ENCODE measurements at places on chromosomes 5 and 9. TPM values are rescaled to one million over a fixed set of nuclear protein-coding genes. Genes with fewer than 3 reads are reported as not detected.

- no peak for DNase-seq
Measured at GRCh38 chr5:160152287-160152686, 33.0 kb upstream of the PWWP2A start.

- no peak for DNase-seq
Measured at GRCh38 chr5:23825196-23825595, 317.8 kb downstream of the PRDM9 start.

The LMBRD2 gene
- 12.5 TPM for total RNA-seq

The HTR1A gene
- total RNA-seq = not detected

DNA sequence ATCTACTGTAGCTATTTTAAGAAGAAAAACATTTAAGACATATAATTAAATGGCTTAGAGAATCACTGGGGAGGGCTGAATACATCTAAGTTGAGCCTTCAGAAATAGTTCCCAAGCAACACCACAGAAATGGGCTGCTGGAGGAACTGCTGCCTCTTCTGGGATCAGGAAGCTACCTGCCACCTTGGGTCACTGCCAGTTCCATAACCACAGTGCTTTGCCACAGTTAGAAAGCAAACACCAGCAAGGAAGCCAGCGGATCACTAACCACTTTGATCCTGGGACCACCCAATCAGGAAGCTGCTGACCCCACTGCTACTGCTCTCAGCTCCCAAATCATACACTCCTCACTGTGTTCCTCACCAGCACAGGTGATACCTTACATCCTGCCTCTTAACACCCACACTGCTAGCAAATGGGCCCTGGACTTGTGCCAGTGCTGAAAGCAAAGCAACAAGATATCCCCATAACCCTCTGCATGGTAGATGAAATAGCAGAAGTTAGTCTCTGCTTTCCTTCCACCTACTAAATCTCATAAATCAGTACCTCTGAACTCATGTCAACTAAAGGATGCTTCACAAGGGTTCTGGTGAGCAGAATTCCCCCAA lies 346.9 kb downstream of the DEPDC1B start:
- no peak for DNase-seq

DNA sequence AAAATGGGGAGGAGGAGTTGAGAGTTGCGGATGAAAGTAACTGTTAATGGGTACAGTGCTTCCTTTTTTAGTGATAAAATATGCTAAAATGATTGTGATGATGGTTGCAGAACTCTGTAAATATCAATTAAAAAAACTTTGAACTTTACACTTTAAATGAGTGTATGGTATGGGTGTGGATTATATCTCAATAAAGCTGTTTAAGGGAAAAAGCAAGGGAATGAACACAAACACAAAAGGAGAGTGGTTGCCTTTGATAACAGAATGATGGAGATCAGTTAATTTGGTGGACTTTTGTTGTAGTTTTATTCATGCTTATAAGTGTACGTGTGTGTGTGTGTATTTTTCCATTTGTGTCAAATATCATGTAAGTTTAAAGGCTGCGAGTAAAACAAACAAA lies 186.1 kb downstream of the ZNF608 start:
- no peak for DNase-seq

DNA sequence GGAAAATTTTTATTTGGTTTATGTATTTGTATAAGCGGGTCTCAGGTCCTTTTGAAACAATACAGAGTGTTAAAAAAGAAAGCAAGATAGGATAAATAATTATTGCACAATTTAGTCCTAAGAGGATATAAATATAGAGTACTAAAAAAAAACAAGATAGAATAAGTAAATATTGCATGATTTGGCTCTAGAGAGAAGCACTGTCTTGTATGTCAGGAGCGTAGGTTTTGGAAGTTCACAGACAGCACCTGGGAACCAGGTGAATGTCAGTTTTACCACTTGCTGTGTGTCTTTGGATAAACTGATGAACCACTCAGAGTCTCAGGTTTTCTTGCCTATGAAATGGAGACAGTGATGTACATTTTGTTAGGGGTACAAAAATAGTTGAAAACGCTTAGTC lies 266.2 kb upstream of the ADAMTSL1 start:
- no peak for DNase-seq

- DNase-seq = no peak
Measured at GRCh38 chr5:127865273-127865672, 162.1 kb downstream of the CCDC192 start.

- no peak for DNase-seq
Measured at GRCh38 chr9:79569814-79570447, 1.8 kb upstream of the TLE4 start.

The PNPLA7 gene
- 12.2 TPM for total RNA-seq

The RASGRF2 gene
- 9.5 TPM for total RNA-seq

DNA sequence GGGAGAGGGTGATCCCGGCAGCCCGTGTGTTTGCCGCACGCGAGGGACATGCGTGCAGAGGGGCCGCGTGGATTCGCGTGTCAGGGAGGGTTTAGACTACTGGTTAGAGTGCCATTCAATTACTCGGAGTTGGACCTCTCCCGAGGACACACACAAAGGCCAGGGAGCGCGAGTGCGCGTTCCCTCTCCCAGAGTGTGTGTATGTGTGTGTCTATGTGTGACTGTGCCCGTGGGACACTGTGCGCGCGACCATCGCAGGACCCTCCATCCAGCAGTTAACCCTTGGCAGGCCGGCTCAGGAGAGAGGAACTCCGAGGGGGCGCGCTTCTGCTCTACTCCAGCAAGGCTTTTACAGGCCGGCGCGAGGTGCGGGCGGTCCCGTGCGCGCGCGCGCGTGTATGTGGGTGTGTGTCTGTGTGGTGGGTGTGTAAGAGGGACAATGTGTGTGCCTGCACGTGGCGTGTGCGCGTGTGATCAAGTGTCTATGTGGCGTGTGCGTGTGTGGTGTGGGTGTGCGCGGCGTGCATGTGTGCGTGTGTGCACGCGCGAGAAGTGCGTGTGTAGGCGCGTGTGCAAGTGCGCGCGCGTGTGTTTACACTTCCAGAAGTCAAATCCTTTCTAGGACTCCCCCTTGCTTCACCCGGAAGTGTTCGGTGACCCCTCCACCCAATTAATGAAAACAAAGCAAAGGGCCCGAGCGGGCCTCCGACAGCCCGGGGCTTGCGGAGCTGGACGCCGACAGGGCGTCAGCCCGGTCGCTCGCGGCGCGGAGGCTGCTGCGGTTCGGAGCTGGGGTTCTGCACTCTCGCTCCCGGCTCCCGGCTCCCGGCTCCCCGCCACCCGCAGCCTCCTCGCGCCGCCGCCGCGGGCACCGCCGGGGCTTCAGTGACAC lies 75.3 kb upstream of the TBCA start:
- no peak for DNase-seq

GRCh38 chr5:156328766-156329165 lies 1.8 kb downstream of the SGCD start:
- no peak for DNase-seq

The ACOT12 gene
- total RNA-seq = 0.41 TPM

DNA sequence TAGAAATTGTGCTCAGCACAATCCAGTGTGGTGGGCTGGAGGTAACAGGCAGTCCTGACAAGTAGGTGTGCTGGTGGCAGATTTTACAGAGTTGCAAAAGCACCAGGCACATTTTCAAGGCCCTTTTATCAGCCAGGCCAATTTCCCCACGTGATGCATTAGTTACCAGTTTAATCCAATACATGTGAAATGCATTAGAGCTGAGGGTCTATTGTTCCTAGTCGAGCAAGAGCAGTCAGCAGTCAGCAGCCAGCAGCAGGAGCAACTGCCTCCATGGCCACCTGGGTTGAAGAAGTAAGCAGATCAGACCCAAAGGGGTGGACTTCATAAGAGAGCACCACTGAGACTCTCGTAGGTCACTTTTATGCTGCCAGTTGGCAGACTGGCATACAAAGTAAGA lies 76.7 kb downstream of the EPB41L4A start:
- no peak for DNase-seq

DNA sequence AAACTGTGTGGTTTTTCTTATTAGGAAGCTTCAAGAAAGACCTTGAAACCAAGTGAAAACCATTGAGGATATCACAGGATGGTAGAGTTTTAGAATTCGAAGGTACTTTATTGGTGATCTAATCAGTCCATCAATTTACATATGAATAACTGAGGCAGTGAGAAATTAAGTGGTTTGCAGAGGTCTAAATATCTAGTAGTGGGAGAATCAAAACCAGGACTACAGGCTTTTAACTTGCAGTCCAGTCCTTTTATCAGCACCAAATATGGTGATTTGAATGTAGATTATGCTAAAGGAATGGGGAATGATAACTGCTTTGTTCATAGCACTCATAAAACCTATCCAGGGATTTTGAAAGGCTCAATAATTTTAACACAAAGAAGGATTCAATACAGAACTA lies 85.8 kb downstream of the ZSWIM6 start:
- DNase-seq = no peak

GRCh38 chr5:33362915-33363314 lies 77.8 kb upstream of the TARS1 start:
- DNase-seq = peak; percentile 77

DNA sequence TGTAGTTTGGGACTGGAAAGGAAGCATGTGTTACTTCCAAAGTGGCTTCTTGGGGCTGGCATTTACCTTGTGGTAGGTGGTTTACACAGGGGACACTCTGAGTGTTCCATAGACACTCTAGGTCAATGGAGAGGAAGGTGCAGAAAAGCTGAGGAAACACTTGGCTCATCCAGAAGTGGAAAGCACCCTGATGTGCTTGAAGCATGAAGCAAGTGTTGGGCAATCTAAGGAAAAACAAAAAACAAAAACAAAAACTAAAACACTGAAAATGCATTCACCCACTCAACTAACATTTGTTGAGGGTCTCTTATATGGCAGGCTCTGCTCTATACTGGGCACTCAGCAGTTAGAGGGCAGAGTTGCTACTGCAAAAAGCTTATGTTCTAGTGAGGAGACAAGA lies 2.9 kb upstream of the ERAP2 start:
- no peak for DNase-seq

The SLC22A5 gene
- total RNA-seq = 7.2 TPM

DNA sequence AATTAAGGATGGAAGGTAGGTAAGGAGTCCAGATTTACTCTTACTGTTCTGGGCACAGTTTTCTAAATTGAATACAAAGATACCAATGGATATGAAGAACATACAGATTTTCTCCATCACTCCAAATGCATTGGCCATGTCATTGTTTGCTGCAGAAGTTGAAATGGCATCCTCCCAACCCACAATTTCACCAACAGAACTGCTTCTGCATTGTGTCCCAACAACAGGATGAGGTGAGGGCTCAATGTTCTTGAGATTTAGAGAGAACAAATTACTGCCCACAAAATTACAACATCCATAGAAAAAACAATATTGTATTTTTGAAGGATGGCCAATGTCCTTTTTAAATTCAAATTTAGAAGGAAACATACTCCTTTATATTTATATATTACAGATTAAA lies 88.9 kb downstream of the NUDT12 start:
- no peak for DNase-seq

DNA sequence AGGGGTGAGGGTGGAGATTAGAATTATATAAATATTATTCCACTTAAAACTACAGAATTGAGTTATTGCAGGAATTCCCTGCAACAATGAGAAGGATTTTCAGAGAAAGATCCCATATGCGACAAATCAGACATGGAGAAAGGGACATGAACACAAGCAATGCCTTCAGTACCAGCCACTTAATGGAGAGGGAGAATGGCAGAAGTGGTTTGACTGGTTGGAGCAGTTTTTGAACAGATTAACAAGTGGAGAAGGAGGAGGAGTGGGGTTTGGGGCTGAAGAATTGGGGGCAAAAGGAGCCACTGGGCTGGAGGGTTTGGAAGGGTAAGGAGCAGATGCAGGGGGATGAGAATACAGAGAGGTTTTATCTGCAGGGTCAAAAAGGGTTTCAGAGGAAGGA lies 620.9 kb upstream of the PTPRD start:
- no peak for DNase-seq

DNA sequence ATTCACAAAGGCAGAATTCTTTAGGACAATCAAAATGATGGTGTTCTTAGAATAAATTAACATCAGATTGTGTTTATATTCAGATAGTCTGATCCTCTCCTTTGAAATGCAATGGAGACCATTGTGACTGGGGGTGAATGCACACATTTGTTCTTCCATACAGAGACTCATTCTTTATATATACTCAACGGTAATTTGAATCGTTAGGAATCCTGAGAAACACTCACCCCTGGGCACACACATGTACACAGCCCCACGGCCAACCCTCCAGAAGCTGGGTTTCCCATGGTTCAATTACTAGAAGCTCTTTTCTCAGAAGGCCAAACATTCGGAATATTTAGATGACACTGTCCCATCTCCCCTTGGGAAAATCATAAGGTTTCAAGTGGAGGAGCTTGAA lies 57.5 kb upstream of the EPB41L4B start:
- DNase-seq = peak; percentile 27

DNA sequence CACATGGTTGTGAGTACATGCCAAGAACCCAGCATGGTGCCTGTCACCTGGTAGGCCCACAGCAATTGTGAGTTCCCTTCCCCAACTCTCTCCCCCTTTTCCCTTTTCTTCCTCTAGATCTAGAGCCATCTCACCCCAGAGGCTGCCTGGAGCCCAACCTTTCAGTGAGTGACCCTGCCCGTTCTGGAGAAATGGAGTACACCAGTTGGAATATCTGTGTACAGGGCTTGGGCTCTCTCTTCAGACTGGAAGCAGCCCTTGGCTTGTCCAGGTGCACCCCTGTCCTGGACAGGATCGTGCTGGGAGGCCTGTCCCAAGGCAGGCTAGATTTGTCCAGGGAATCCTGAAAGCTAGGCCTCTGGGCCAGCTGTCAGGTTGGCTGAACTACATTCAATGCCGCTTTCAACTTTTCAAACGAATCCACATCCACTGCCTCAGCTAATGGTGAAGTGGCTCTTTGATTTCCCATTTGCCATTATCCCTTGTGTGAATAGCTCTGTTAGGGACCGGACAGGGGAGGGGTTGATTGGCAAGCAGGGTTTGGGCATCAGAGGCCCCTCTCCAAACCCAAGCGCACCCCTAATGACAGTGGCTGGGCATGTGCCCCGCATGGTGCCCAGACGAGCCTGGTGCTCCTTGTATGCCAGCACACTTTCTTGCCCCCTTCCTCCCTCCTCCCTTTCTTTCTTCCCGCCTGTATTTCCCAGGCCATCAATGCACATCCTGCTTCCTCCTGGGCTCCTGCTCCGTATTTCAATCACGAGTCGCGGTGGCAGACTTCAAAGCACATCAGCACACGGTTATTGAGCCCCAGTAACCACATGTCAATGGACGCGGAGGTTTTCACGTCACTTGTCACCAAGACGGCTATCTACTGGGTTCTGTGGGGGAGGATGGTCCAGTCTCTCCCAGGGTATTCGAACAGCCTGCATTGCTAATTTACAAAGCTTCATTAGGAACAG lies 211.2 kb downstream of the DAB2IP start:
- no peak for DNase-seq

- DNase-seq = no peak
Measured at GRCh38 chr5:138944527-138945322, 69.6 kb upstream of the LRRTM2 start.

The WDR38 gene
- not detected for total RNA-seq

DNA sequence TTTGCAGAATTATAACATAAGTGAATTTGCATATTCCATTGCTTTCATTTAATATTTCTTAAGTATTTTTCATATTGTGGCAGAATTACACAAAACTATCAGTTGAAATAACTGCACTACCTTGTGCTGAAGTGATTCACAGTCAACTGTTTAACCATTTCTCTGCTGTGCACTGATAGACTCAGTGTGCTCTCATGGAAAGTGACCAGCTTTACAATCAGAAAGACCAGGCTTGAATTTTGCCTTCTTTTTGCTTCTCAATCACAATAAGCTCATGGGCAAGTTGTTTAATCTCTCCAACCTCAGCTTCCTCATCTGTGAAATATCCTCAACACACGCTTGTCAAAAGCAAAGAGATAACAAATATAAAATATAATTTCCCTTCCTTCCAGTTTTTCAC lies 18.3 kb downstream of the CDK5RAP2 start:
- no peak for DNase-seq
